Pancreas (tissue), 10 donors: ENCODE measurements at places on chromosomes 6 and 20.

GRCh38 chr20:18913701-18914100, 100.1 kb downstream of the SCP2D1 start:
- no peak for DNase-seq
- peaks cover 3% of the 10 kb centered on the region for H3K4me1 ChIP-seq
- H3K4me3 ChIP-seq: no peak overlapping the region

DNA sequence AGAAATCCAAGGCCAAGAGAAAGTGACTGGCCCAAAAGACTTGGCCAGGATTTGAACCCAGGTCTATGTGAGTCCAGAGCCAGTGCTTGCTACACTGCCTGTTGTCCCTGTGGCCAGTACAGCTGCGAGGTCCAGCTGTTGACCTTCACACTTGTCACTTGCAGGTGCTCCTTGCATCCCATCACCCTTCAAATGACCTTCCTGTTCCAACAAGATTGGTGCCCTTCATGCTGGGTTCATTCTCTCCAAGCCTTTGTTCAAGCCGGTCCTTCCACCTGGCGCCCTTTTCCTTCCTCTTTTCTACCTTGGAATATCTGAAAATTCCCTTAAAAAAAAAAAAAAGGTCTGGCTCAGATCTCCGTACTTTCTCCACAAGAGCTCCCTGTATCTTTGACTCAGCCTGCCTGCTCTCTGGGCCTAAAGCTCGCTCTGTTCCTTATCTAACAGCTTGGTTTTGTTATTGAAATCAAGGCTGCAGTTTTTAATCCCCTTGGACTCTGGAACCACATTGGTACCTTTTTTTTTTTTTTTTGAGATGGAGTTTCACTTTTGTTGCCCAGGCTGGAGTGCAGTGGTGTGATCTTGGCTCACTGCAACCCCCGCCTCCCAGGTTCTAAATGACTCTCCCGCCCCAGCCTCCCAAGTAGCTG, 22.2 kb upstream of the MRPS18A start:
- no peak overlapping the region for H3K4me3 ChIP-seq
- H3K27me3 ChIP-seq: no peaks in the 10 kb centered on the region
- H3K36me3 ChIP-seq: no peaks in the 10 kb centered on the region
- no peak overlapping the region for H3K27ac ChIP-seq

GRCh38 chr6:142671791-142672190, 273.2 kb downstream of the HIVEP2 start:
- no peaks in the 10 kb centered on the region for H3K36me3 ChIP-seq
- no peak overlapping the region for H3K27ac ChIP-seq
- H3K4me3 ChIP-seq: no peak overlapping the region
- H3K27me3 ChIP-seq: no peaks in the 10 kb centered on the region
- DNase-seq: no peak
- no peaks in the 10 kb centered on the region for H3K4me1 ChIP-seq

DNA sequence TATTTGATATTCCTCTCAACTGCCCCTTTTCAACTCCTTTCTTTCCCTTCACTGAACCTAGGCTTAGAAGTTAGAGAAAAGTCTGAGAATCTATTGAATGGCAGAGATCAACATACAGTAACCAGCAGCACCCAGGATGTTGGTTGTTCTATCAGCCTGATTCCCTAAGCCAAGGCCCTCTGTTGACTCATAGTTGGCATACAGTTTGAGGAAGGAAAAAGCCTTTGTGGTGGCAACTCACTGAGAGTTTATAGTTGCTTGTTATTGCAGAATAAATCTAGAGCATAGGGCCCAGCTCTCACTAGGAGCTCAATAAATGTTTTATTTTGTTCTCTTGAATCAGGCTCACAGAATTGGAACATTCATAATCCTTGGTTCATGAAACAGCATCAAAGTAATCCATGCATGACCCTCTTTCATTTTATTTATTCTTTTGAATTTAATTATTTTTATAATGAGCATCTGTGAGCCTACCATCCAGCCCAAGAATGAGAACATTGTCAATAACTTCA, 119.1 kb upstream of the ADGRF1 start:
- peak; percentile 47 for DNase-seq
- H3K27me3 ChIP-seq: no peaks in the 10 kb centered on the region
- no peak overlapping the region for H3K4me3 ChIP-seq
- peaks cover 3% of the 10 kb centered on the region for H3K4me1 ChIP-seq

- H3K4me3 ChIP-seq: no peak overlapping the region
- no peaks in the 10 kb centered on the region for H3K27me3 ChIP-seq
- no peaks in the 10 kb centered on the region for H3K36me3 ChIP-seq
These were observed 84.3 kb downstream of the CARMIL1 start for GRCh38 chr6:25363427-25363826.

DNA sequence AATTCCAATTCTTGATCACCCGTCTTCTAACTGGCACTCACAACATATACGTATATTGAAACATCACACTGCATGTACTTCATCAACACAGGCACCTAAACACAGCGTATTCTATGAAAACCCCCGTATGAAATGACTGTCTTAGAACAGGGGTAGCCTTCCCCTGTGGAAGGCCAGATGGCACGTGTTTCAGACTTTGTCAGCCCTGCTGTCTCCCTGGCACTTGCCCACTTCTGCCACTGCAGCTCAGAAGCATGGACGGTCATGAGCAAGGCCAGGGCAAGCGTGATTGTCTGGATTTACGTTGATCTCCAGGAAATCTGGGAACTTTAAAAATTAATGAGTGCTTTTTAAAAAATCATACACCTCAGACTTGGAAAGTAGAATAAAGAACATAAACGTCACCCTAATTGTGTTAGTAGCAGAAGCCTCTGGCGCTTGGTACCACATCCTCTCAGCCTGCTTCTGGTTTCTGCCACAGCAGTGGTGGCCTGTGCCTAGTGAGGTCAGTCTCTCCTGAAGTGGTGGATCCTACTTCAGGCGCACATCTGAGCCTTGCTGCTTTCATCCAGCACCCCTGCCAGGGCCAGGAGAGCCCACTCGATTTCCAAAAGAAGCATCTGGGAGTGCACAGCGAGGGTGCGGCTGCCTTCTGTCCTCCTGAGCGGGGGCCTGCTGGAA, 18.3 kb downstream of the PDE10A start:
- no peak overlapping the region for H3K4me3 ChIP-seq
- no peak for DNase-seq
- no peaks in the 10 kb centered on the region for H3K4me1 ChIP-seq
- no peak overlapping the region for H3K27ac ChIP-seq
- no peaks in the 10 kb centered on the region for H3K27me3 ChIP-seq

DNA sequence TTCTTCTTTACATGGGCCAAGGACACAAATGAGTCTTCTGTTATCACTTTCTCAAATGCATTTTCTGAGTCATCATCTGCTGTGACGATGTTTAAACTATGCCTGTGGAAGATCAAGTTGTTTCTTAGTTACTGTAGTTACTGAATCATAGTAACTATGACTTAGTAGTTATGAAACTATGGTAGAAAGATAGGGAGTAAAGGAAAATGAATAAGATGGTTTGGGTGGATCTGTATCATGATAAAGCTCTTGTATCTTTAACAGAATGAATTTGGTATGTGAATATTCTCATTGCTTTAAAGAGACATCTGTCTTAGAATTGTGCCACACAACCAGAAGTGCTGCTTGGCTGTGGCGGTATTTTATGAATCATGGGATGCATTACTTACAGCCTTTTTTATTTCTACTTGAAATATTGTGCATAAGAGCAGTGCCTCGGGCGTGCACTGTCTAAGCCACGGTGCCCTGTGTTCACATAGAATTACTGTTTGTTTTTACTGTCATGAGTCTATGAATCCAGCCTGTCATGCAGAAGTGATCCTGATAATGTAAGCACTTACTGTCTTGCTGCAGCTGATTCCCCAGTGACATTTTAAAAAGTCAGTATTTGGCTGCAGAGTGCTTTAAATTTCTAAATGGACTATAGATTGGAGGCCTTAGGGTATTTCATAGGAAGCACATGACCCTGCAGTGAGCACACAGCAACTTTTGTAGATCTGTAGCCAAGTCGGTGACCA, 215.2 kb downstream of the TMEM242 start:
- no peaks in the 10 kb centered on the region for H3K36me3 ChIP-seq
- H3K27me3 ChIP-seq: no peaks in the 10 kb centered on the region
- H3K4me3 ChIP-seq: no peak overlapping the region

DNA sequence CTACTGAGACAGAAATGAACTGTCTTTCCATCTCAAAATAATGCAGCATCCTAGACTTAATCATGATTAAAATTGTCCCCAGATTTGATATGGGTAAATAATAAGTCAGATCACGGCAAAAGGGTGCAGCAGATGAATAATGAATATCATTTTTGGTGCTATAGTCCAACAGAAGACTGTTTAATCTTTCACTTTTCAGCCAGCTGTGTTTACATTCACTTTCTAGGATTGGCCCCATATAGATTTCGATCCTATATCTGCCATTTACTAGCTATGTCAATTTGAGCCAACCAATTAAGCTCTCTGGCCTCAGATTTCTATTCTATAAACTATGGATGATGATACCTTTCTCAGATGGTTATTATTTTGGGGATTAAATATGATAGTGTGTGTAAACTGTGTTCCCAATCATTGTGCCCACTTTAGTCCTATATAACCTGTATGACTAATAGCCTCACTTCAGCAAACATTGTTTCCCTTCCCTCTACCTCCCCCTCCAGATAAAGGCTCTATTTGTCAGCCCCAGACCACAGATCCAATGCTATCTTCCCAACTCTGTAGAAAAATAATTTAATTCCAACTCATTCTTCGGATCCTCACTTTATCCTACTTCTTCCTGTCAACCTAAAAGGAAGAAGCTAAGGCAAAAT, 53.6 kb upstream of the NT5E start:
- no peaks in the 10 kb centered on the region for H3K36me3 ChIP-seq
- peaks cover under 1% of the 10 kb centered on the region for H3K4me1 ChIP-seq
- H3K4me3 ChIP-seq: no peak overlapping the region
- no peak overlapping the region for H3K27ac ChIP-seq
- DNase-seq: no peak

DNA sequence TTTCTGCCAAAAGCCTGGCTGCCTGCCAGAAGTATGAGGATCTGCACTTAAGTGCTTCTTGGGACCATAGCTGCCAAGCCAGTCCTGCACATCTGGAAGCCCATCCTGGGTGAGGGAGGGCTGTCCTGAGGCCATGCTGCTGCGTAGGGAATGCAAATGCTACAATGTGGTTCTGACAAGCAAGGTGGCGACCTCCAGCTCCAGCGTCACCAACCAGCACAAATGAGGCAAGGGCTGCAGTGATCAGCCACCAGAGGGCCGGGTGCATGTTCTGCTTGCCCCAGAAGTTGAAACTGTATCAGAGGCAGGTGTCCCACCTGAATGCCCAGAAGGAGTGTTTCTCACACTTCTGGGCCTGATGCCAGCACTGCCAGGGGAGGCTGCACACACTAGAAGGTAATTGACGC, 99.1 kb upstream of the KCNQ5 start:
- no peaks in the 10 kb centered on the region for H3K4me1 ChIP-seq
- H3K27me3 ChIP-seq: no peaks in the 10 kb centered on the region
- DNase-seq: peak; percentile 34
- H3K27ac ChIP-seq: no peak overlapping the region
